Activated CD4-positive, alpha-beta T cell treated with anti-CD3 and anti-CD28 coated beads, Interleukin-2, amount 50 U/mL, for 16 hours (primary cell): ENCODE measurements at places on chromosomes 4 and X.

DNA sequence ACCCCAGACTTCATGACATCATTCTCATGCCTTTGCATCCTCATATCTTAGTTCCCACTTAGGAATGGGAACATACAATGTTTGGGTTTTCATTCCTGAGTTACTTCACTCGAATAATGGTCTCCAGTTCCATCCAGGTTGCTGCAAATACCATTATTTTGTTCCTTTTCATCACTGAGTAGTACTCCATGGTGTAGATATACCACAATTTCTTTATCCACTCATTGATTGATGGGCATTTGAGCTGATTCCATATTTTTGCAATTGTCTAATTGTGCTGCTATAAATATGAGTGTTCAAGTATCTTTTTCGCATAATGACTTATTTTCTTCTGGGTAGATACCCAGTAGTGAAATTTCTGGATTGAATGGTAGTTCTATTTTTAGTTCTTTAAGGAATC lies 1026.8 kb downstream of the STPG2 start:
- DNase-seq: no peak

- DNase-seq: no peak
Measured at GRCh38 chrX:113370006-113370405, 529.4 kb upstream of the AMOT start.

DNA sequence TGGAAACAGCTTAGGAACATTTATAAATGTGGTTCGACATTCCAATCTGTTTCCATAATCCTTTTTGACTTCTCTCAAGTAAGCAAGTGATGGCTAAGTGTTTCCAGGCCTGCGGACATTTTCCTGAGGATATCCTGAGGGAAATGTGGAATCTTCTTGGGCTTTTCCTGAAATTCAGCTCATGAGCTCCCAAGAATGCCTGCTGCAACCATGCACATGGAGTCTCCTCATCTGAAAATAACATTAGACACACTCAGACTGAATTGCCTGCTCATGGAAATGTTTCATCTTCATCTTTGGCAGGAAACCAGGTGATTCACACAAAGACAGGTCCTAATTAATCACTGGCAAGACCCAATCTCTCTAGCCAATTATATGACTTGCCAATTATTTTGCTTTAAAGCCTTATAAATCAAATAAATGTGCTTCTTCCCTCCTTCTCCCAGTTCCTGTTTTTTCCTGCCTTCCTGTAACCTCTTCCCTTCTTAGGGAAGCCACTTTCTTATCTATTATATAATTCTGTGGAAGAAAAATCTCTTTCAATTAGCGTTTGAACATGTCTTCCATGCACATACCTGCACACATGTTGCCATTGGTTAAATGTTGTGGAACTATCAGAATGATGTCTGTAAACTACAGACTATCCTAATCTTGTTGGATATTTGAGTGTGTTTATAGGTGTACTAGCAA lies 104.6 kb upstream of the MXRA5 start:
- DNase-seq: no peak

DNA sequence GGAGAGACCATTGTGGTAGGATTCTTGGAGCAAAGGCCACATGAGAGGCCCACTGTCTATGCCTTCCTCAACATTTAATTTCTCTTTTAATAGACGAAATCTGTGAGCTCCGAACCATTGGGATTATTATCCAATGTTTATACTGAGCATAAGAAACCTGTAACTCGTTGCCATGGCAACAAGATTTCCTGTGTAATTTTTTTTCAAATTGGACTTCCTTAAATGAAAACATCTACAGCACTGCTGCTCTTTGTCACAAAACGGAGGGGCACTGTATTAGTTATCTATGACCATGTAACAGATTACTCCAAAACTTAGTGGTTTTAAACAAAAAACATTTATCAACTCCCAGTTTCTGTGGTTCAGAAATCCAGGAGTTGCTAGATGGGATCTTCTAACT lies 38.7 kb downstream of the PPP1R2C start:
- no peak for DNase-seq

DNA sequence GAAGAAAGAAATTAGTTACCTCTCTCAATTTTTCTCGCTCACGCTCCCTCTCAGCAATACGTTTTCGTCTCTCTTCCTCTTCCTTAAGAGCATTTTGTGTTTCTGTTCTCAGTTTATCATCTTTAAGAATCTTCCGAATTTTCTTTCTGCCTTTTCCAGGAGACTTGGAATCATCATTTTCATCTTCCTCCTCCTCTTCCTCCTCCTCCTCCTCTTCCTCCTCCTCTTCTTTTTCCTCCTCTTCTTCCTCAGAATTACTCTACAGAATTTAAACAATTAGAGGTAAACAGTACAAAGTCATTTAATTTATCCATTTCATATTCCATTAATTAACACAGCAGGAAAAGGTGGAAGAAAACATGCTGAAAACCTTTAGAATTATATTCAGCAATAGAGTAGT lies 133.9 kb downstream of the ATRX start:
- no peak for DNase-seq

DNA sequence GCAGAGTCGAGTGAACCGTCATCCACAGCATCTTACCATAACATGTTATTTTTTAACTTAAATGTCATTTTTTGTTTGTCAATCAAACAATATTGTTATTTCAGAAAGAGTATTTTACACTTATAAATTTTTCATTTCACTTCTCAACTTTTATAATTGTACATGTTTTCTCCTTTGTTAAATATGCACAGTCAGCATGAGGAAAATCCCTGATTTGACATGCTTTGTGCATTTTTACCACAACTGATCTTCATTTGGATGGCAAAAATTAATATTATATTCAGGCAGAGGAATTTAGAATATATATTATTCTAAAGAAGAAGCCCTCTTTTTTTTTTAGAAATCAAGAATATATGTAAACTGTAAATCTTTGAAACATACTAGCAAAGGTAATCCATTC lies 958.0 kb upstream of the PCDH7 start:
- DNase-seq: no peak

DNA sequence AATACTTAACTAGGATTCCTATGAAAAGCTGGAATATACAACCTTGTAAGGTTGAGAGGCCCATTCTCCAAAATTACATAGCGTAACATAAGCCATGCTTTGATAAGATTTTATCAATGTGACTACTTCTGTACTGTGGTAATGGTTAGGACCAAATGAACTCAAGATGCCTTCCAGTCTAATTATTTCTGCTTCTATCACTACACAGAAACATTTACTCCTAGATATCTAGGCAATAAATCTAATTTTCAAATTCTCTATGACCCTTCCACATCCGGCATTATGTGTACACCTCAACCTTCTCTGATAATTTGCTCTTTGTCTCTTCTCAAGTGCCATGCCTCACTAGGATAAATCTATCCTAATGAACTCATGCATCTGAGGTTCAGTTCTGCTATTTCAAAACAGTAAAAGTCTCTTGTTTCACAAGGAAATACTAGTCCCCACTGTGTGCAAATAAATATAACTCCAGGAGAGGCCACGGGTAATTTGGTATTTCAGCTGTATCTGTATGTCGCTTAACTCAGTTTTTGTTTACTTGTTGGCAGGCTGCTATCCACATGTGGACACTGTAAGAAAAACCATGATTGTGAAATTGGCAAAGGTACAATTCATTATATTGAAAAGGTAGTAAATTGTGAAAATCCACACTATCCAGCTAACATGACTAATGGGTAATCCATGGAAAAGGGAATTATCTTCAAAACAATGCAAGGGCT lies 93.3 kb downstream of the PRDM5 start:
- no peak for DNase-seq

- DNase-seq: no peak
Measured at GRCh38 chr4:27836523-27836922, 975.9 kb downstream of the STIM2 start.

DNA sequence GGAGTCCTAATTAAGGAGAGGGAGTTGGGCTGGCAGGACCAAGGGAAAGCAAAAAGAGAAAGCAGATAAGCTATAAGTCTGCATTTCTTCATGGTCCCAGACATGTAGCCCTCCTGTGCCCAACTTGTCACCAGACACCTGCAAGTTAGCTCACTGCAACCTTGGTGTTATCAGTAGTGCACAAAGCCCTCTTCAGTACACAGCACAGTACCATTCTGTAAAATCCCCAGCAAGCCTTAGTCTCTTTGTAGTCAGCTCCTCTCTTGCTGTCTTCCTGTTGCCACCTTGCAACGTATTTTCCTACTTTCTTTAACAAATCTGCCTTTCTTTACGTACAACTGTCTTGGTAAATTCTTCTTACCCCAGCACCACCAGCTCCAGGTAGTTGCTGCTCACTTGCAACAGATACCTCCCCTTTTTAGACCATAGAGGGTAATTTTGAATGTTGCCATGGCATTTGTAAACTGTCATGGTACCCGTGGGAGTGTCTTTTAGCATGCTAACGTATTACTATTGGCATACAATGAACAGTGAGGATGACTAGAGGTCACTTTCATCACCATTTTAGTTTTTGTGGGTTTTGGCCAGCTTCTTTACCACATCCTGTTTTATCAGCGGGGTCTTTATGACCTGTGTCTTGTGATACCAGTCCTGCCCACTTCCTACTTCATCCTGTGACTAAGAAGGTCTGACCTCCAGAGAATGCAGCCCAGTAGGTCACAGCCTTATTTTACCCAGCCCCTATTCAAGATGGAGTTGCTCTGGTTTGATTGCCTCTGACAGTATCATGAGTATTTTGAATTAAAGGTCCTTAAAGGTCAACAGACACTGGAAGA lies 28.3 kb upstream of the AP1S2 start:
- DNase-seq: no peak

- DNase-seq: no peak
Measured at GRCh38 chr4:7108046-7108625, 40.3 kb upstream of the GRPEL1 start.

DNA sequence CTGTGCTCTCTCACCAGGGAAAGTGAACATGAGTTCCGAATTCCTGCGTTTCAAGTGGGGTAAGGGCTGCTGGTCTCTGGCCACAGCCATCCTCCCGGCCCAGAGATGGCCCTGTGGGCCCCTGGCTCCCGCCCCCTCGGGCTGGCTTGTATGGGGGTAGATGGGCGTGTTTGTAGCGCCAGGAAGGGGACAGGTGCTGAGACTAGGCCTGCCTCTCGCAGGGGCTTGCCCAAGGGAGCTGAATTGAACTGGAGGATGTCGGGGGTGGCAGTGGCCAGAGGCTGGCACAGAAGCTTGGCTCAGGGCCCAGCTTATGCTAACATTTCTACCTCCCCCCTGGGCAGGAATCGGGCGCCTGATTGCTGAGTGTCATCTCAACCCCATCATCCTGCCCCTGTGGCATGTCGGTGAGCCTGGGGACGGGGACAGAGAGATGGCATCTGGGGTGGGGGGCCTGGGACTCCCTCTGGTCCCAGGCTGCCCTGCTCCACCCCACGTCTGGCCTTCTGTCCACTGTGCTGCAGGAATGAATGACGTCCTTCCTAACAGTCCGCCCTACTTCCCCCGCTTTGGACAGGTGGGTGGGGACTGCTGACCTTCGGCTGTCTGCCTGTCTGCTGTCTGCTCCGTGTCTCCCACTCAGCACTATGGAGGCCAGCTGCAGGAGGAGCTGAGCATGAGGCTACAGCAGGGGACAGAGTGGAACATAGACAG lies 8.5 kb downstream of the TAFAZZIN start:
- no peak for DNase-seq

DNA sequence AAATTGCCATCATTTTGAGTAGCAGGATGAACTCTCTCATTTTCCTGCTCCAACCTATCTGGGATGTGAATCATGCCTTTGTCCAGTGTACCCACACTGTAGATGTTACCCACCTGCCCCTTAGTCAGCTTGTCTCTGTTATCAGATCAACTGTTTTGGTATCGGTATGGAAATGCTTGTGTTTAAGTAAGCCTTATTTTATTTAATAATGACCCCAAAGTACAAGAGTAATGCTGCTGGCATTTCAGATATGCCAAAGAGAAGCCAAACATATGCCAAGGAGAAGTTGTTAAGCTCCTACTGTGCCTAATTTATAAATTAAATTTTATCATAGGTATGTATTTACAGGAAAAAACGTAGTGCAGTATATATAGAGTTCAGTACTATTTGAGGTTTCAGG lies 18.6 kb upstream of the RAP1GDS1 start:
- DNase-seq: no peak

- peak; percentile 46 for DNase-seq
Measured at GRCh38 chr4:37892641-37893040, 1.8 kb downstream of the TBC1D1 start.

GRCh38 chr4:26015906-26016305 lies 101.9 kb downstream of the SMIM20 start:
- DNase-seq: no peak

GRCh38 chr4:183783991-183784553 lies 121.0 kb upstream of the STOX2 start:
- no peak for DNase-seq

DNA sequence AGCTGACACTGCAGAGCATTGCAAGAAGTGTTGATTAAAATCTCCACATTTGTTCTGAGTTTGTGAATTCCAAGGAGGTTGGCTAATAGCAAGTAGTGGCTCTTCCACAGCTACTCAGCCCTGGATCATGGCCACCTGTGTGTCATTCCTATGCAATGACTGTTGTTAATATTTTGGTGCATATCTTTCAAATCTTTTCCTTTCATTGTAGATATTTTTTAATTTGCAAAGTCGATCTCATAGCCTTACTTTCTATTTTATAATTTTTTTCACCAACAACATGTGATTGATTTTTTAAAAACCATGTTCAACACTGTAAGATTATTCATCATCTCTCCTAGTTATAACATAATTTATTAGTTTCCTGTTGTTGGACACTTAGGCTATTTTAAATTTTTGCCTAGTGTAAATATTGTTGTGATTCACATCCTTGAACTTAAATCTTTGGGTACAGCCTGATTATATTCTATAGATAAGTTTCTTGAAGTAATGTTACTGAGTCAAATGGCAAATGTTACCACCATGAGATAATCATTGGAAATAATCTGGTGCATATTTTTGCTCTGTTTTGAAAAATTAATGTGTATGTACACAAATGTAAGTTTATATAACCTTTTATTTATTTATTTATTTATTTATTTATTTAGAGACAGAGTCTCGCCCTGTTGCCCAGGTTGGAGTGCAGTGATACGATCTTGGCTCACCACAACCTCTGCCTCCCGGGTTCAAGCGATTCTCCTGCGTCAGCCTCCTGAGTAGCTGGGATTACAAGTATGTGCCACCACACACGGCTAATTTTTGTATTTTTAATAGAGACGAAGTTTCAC lies 17.1 kb upstream of the ARHGAP10 start:
- no peak for DNase-seq

DNA sequence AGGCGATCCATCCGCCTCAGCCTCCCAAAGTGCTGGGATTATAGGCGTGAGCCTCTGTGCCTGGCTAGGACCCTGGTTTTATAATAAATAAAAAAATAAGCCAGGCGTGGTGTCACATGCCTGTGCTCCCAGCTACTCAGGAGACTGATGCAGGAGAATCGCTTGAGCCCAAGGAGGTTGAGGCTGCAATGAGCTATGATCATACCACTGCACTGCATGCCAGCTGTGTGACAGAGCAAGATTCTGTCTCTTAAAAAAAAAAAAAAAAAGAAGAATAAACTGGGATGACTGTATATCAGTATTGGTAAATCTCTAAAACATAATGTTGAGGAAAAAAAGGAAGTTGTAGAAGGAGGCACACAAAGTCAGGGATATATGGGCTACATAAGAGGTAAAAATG lies 45.7 kb upstream of the SLC34A2 start:
- no peak for DNase-seq

- DNase-seq: peak; percentile 7
Measured at GRCh38 chr4:130336585-130337217, 1240.7 kb downstream of the C4orf33 start.
